ENCODE measurements at places on chromosomes 1 and 21.

DNA sequence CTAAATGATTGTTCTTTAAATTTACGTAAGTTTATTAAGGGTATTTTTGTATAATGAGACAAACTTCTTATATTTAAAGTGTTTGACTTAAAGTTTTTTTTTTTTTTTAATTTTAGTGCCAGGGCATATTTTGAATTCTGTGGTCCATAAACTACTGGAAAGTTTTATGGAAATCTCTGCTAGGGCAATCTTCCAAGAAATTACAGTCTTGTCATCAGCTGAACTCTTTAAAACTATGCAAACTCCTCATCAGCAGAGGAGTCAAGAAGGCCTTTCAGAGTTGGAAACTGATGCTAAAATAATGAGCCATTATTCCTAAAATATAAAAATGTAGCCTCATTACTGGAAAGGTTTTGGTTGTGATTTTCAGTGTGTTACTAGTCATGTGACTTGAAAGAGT, 1201.9 kb downstream of the BRINP3 start:
- no peak for DNase-seq

GRCh38 chr1:213947200-213947801, 40.5 kb upstream of the PROX1 start:
- DNase-seq, result no peak

- DNase-seq, result no peak
These were observed 544.8 kb downstream of the NUF2 start for GRCh38 chr1:163866564-163866963.

GRCh38 chr1:145991735-145992412, 4.5 kb downstream of the TXNIP start:
- no peak for DNase-seq

DNA sequence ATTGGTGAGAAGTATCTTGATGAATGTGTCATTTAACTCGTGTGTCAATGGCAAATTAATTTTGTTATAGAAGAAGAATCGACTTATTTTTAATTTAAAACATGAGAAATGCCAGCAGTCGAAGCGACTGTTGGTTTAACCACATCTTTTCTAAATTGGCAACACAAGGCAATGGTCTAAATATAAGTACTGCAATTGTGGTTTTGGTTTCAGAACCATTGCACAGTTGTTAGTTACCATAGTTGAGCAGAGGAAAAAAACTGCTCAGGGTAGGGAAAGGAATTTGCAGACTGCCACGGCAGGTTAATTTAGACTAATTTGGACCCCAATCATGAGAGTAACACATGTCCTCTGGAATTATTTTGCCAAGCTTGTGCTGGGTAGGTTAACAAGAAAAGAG, 185.6 kb upstream of the RUNX1 start:
- DNase-seq, result no peak

DNA sequence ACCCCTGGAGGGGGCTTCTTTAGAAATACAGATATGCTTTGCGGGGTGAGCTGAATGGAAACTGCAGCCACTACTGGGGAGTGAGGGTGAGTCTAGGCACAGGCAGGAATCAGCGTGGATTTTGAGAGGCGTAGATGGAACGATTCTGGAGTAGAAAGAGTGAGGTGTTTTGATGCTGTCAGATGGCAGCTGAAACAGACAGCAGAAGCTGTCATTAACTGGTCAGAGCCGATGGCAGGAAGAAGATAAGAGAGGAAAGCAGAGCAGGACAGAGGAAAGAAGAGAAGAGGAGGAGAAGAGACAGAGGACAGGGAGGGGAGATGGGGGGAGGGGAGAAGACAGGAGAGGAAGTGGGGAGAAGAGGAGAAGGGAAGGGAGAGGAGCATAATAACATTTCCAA, 138.5 kb downstream of the LRIG2 start:
- no peak for DNase-seq

DNA sequence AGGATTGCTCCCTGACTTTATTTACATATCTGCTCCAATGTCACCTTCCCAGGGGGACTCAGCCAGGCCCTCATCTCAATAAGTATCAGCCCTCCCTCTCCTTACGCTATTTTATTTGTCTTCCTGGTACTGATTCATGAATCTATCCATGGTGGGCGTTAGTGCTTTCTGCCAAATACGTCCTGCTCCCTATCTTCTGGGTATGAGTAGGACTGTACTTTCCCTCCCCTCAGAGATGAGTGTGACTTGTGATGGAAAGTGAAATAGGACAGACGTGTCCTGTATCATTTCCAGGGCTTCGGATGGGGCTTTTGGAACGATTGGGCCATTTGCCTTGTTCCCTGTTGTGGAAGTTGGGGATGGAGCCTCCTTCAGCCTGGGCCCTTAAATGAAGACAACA, 47.5 kb downstream of the FOXO6 start:
- no peak for DNase-seq

- DNase-seq, result no peak
These were observed 7.8 kb downstream of the LMOD1 start for GRCh38 chr1:201938440-201939035.

DNA sequence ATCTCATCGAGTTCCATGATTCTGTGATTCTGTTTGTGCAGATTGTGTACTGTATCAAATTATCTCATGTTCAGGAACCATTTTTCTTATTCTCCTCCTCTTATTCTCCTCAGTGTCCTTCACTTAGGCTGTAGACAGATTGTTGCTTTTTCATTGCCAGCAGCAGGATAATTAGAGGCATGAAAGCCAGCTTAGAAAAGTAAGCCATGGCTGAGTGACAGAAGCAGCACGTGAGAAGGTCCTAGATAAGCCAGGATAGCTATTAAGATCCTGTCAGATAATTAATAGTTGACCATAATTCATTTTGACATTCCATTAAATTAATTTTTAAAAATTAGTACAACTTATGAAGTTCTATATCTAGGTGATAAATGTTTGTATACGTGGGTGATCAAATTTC, 60.8 kb upstream of the PRKACB start:
- DNase-seq, result no peak

GRCh38 chr21:13937236-13937635, 273.5 kb downstream of the LIPI start:
- DNase-seq, result no peak

- DNase-seq, result no peak
These were observed 10.0 kb upstream of the SH2D2A start for GRCh38 chr1:156826630-156827029.

DNA sequence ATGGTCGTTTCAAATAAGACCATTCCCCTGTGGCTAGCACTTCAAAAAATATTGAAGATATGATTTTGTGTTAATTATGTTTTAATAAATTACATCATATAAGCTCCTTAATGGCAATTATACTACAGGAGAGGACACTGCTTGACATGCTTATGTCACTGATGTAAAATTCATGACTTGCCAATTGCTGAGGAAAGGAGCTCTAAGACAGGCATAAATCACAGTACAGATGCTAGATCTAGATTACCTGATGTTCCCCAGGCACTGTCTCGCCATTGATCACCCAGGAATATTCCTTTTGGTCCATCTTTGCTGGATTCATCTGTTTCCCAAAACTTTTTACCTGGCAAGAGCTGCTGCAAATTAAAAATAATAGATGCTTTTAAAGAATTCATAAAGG, 58.8 kb downstream of the PUM1 start:
- DNase-seq, result no peak

DNA sequence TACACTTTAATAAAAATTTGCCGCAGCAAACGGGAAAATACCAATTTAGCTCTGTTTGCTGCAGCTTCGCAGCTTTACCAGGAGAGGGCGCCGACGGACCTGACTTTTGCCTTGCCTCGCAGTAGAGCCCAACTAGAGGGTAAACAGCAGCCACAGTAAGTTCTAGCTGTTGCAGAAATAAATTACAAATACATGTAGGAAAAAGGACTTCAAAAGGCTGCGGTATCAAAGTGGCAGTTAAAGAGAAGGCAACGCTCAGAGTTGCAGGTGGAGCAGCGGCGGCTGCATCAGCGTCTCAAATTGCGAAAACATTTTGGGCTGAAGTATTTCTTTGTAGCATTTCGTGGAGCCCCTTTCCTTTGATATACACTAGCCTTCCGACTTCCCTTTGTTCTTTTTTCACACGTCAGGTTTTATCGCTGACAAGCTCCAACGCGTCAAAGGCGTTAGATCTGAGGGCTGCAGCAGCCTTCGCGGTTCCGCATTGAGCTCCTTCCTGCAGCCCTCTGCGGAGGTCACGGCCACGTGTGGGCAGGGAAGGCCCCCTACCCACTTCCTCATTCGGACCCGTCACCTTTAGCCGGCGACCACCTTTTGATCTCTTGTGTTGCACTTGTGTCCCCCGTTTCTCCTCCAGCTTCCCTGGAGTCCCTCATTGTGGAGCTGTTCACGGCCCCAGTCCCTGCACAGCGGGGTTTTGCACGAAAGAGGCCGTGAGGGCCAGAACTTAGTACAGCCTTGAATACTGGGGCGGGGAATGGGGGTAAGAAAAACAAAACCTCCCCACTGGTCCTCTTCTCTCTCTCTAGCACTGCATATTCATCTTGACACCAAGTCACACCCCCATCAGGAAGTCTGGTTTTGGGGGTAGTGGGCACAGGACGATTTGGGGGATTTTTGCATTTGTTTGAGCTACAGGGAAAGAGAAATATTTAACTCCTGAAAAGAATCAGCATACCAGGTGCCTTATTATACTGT, 72.8 kb downstream of the S1PR1 start:
- DNase-seq, result peak; percentile 35

DNA sequence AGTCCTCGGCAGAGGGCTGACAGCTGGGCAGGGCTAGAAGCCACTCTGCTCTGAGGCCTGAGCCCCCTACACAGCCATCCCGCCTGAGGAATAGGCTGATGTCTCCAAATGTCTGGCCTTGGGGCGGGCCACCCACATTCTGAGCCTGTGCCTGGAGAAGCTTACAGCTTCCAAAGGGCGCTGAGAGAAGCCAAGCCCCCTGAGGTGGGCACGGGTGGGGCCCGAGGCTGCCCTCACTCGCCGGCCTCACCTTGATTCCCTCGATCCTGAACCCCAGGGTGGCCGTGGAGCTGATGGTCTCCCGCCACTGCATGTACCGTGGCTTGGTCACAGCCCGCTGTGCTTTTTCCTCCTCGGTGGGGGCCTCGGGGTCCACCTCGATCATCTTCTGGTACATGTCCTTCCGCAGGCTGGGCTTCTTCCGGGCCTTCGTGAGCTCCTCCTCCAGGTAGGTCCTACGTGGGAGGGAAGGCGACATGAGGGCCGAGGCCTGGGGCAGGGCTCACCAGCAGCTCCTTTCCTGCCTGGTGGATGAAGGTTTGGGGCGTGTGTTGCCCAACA, 93.2 kb downstream of the STUM start:
- no peak for DNase-seq

- no peak for DNase-seq
These were observed 59.3 kb upstream of the GJB5 start for GRCh38 chr1:34695580-34695979.

DNA sequence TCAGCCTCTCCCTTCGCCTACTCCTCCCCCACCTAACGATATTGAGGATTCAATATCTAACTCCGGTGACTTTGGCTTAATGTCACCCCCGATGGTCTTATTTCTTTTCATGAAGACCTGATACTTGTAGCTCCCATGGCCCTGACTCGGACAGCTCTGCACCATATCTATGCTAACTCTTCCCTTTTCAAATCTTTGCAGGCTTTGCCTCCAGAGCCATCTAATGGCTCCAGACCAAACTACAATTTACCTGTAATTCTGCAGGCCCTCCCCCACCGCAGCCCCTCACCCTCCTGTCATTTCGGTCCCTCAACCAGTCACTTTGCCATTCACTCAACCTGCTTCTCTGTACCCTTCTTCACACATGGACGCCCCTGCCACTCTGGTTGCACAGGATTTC, 7.9 kb upstream of the GSTM5 start:
- DNase-seq, result peak; percentile 43

DNA sequence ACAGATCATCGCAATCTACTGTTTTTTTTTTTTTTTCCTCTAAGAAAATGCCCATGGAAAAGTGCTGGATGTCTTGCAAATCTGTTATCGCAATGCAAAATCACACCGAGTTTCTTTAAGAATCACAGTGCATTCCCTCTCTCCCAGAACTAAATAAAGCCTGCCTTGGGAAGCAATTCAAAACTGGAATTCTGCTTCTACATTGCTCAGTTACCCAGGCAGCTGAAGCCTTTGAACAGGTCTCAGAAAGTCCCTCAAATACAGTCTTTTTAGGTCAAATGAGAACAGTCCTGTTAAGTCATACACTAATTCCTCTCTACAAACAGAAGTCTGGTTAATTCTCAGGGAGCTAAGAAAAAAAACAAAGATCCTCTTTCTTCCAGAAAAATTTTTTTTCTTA, 46.3 kb downstream of the SLC30A10 start:
- no peak for DNase-seq

GRCh38 chr21:29431178-29431577, 132.5 kb downstream of the BACH1 start:
- DNase-seq, result no peak

DNA sequence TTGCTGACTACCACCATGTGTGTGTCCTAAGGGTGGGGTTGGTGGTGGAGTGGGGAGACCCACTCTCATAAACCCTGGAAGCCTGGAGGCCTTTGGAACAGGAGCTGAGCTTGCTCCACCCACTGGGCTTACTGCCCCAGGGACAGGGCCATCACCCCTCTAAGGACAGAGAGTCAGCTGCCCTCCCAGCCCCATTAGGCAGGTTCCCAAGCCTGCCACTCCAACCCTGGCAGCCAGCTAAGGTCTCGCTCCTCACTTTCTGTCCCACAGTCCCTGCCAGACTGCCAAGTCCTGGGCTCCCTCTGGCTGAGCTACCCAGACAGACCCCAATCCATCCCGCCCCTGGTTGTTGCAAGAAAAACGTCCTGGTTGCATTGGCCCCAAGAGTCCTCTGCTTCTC, 3.8 kb downstream of the NT5C1A start:
- DNase-seq, result no peak

DNA sequence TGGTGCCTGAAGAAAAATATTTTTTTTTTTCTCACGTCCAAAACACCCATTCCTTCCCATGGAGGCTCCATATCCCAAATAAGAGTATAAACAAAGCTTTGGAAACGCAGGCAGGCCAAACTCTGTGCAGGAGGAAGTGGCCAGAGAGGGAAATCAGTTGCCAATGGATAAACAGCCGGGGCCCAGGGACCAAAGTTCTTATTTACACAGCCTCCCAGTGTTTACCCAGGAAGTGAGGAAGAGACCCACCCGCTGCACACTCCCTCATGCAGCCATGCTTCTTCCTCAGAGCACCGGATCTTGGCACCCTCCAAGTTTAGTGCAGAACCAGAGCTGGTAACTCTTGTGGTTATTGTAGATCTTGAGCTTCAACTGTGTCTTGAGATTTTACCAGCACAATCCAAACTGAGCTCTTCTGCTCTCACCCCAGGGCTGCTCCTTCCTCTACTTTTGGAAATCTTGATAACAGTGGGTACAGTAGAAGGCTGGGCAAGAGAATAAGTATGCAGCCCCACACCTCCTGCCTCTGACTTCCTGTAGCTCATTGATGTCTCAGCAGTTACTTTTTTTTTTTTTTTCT, 14.2 kb downstream of the MARCKSL1 start:
- no peak for DNase-seq

- no peak for DNase-seq
These were observed 48.5 kb downstream of the CAMTA1 start for GRCh38 chr1:6833804-6834203.

GRCh38 chr1:2091611-2092604, 41.7 kb downstream of the PRKCZ start:
- DNase-seq, result no peak

All from ACHN (cell line).